ENCODE measurements at places on chromosomes 16 and 17.

DNA sequence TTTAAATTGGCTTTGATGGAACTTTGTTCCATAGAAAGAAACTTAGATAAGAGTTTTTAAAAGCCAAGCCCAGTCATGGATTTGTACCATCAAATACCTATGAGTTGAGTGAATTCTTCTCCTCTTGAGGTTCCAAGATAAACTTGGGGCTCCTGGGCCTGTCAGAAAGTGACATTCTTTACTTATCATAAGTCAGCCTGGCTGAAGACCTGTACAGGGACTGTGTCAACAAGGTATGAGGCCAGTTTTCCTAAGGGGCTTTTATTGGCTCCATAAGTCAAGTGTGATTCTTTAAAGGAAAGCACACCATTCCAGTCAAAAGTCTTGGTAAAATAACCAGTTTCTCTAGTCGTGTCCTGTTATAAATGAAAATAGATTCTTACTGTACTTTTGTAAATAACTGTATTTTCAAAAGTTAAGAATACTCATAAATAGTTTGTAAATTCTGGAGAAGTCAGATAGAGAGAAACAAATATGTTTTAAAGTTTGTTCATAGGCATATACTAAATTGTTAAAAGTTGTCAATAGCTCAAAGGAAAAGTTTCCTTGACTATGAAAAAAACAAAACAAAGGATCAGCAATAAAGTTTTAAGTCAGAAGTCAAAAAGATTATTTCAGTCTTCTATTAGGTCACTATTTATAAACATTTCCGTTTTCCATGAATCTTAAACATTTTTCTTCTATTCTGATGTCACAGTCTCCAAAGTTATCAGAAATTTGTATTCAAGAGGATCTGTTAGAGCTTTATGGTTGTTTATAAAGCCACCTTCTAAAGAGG lies 22.5 kb upstream of the MYO1D start:
- DNase-seq, result no peak

GRCh38 chr16:85460252-85461021 lies 152.7 kb upstream of the GSE1 start:
- DNase-seq, result no peak

DNA sequence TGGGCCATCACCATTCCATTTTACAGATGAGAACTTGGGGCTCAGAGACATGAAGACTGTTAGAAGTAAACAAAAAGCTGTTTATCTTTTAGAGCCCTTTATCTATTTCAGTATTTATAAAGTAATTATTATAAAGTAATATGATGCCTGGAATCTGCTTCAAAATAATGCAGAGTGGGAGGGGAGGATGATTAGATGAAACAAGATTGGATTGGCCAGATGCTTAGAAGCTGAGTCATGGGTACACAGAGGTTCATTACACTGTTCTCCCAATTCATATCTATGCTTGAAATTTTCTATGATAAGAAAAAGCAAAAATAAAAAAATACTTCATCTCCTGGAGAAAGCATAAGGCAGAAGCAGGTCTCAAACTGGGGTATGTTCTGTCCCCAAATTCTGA lies 29.4 kb downstream of the TOM1L2 start:
- DNase-seq, result no peak

DNA sequence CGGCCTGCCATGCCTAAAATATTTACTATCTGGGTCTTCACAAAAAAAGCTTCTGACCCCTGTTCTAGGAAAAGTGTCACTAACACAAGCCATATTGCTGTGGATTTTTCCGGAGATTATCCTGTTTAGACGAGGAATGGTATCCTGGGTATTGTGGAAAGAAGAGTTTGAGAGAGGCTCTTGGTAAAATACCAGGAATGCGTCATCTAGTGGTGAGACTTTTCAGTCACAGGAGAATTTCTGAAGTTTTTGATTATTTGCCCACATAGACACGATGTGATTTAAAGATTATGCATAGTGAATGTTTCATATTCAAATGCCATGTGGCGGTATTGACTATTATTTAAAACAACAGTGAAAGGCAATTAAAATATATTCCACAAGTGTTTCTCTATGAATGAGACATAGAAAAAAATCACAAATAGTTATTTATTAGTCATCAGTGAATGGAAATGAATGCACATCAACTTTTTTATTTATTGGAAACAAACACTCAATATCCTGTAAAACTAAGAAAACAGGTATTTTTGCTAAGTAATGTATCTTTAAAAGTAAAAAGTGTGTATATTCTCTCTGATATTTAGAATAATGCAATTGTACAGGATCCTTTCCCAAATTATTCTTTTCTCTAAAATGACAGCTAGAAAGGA lies 7.8 kb downstream of the KRT28 start:
- DNase-seq, result peak; percentile 12

DNA sequence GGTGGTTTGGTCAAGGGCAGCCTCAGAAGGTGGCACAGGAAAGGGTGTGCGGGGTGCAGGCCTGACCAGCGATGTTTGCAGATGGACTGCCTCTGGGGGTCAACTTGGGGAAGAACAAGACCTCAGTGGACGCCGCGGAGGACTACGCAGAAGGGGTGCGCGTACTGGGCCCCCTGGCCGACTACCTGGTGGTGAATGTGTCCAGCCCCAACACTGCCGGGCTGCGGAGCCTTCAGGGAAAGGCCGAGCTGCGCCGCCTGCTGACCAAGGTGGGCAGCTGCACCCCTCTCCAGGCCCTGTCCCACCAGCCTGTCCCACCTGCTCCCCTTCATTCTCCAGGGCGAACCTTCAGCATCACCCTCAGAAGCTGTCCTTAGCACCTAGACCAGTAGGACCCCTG lies 12.5 kb downstream of the DHODH start:
- no peak for DNase-seq

- DNase-seq, result no peak
Measured at GRCh38 chr17:55053855-55054254, 85.3 kb downstream of the STXBP4 start.

DNA sequence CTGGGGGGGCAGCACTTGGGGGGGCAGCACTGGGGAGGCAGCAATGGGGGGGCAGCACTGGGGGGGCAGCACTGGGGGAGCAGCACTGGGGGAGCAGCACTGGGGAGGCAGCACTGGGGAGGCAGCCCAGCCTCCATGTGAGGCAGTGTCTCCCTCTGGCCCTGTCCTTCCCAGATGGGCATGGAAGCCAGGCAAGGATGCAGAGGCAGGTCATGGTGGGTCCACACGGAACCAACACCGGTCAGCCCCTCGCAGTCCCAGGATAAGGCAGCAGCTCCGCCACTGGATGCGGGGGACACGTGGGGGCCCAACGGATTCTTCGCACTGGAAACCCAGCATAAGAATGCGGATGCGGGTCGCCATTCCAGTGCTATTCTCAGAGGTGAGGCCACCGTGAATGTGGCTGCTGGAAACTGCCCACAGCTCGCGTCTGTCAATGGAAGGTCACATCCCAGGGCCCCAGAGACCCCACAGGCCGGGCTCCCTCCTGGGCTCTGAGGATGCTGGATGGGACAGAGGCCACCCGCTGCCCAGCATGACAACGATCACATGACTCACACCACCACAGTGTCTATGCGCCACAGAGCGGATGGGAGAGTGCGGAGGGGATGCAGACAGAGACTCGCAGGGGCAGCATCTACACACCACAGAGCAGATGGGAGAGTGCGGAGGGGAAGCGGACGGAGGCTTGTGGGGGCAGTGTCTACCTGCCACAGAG lies 59.0 kb downstream of the LMF1 start:
- no peak for DNase-seq

DNA sequence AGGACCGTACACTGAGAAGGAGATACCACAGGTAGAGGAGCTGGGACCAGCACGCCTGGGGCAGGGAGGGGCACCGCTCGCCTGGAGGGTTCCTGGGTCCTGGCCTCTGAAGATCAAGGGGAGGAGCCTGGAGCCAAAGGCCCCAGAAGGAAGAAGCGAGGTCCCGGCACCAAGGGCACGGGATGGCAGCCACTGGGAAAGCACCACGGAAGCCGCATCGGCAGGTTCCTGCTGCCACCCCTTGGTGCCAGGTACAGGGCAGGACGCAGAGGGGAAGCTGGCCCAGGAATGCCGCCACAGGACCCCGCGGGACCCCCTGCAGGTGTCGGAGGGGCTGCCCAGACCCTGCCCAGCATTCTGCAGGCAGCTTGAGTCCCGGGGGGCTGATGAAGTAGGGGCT lies 42.5 kb upstream of the CBFA2T3 start:
- DNase-seq, result no peak

DNA sequence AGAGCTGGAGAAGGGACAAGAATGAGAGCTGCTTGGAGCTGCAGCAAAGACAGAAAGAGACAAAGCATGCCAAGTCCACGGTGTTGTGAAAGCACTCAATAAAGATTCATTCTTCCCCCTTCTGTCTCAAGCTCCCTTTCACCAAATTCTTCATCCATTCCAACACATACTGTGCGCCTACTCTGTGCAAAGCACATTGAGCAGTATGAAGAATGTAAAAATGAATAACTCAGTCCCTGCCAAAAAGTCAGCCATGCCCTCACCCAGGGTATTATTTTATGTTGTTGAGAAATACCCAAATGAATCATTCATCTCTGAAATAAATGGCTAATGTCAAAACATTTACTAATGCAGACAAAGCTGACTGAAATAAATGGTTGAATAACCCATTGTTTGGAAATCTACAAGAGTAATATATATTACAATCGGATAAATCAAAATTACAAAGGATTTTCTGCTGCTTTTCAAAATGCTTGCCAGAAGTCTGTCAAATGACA lies 282.9 kb upstream of the IRX5 start:
- DNase-seq, result no peak

GRCh38 chr16:67235816-67236562 lies 9.1 kb downstream of the TMEM208 start:
- no peak for DNase-seq

DNA sequence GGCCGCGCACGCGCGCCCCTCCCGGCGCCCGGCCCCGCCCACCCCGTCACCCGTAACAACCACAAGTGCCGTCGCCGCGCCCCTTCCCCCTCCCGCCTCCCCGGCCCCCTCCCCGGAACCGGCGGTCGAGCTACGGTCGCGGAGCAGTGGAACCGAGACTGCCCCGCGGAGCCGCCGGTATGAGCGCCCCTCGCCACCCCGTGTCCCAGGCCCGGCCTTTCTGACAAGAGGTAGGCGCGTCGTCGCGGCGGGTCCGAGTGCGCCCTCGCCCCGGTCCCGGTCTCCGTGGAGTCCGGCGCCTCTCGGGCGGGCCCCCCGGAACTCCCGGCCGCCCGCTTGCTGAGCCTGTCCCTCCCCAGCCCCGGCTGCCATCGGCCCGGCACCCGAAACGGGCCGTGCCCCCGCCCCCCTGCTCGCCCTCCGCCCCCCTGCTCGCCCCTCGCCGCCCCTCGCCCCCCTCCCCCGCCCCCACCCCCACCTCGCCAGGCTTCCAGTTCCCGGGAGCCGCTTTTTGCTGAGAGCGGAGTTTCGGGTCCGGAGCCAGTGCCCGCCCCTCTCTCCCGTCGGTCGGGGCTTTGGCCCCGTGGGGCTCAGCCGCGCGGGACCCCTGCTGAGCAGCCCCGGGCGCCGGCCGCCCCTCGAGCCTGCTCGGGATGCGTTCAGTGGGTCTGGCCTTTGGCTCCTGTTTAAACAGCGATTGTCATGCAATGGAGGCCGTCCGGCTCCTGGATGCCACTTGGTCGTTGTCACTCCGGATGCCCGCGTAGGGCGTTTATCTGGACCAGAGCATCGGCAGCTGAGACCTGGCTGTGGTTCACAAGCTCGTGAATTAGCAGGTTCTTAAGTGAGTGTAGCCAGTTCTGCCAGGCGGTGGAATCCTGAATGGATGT lies at the start of gene SEC14L1:
Gene SEC14L1 (plus strand): TSS at position 92 of the 890 bp plus-strand sequence. CDS start 2,628 bp downstream, outside the sequence.
- no peak for DNase-seq

- DNase-seq, result no peak
Measured at GRCh38 chr16:70253291-70254106, 1.8 kb upstream of the EXOSC6 start.

DNA sequence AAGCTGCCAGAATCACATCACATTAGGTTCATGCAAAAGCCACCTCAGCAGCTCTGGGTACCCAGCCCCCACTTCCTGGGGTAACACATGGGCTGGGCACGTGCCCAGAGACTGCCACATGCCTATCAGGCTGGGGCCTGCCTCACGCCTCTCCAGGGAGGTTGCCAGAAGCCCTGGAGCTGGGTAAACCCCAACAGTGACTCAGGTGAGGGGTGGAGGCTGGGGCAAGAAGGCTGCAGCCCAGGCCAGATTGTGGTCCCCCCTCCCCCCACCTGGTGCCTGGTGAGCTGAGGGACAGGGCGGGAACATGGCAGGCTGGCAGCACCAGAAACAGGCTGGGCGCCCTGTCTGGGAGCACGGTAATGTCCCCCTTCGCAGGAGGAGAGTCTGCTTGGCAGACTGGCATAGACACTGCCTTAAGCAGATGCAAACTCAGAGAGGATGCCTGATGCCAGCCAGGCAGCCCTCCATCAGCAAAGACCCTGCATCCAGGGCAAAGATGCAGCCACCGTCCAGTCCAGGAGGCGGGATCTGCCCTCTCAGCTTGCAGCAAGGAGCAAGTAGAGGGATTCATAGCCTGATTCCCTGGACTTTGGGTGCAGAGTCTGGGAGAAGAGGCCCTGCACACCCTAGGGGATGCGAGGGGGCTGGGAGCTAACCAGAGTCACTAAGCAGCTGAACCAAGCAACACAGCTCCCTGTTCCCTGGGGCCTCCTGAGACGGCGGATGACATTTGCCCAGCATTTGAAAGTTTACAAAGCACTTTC lies 28.8 kb downstream of the NGFR start:
- no peak for DNase-seq

DNA sequence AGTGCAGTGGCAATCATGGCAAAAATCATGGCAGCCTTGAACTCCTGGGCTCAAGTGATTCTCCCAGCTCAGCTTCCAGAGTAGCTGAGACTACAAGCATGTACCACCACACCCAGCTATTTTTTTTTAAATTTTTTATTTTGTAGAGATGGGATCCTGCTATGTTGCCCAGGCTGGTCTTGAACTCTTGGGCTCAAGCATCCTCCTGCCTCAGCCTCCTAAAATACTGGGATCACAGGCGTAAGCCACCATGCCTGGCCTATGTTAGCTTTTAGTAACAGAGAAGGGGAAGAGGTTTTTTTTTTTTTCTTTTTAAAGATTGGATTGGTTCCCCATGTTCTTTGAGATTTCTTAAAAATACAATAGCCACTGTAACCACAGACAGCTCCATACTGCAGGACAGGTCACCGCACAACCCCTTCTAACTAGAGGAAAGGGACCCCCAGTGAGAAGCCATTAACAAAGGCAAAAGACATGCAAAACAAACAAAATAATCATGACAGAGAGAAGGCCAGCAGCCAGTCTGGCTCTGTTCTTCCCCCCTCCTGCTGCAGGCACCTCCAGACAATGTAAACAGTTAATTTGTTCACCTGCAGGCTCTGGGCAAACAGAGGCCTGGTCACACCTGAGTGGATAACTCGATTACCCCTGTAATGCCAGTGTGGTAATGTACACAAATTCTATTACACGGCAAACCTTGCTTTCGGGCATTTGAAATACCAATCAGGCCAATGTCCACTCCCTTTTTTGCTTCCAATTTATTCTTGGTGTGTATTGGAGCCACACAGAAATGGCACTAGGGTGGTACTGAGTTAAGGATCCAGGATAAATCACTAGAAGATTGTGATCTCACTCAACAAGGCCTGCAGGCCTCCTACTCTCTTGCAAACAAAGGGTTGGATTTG lies 52.9 kb downstream of the SNX11 start:
- DNase-seq, result no peak

DNA sequence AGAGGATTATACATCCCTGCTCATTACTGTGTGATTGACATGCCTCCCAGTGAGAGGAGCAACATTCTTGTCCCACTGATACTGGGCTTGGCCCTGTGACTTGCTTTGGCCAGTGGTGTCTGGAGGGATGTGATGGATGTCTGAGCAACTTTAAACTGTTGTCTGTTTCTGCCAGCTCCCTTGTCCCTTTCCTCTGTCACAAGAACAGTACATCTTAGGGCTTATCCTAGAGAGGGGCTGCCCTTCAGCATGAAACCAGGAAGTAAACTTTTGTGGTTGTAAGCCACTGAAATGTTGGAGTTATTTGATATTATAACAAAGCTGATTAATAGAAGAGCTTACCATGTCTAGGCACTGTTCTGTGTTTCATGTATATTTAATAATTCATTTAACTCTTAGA lies 82.9 kb upstream of the GPRC5B start:
- DNase-seq, result no peak
